ENCODE measurements at places on chromosomes 4 and X.
A peak's percentile ranks its signal among the peaks of the same experiment; 100 is the strongest.

- DNase-seq = no peak
These were observed 60.9 kb downstream of the ANAPC4 start for GRCh38 chr4:25437926-25438325.

GRCh38 chrX:109847257-109848187 lies 114.5 kb upstream of the ACSL4 start:
- DNase-seq = no peak

GRCh38 chr4:41257257-41257901 lies 651 bp downstream of the UCHL1 start:
- no peak for DNase-seq

DNA sequence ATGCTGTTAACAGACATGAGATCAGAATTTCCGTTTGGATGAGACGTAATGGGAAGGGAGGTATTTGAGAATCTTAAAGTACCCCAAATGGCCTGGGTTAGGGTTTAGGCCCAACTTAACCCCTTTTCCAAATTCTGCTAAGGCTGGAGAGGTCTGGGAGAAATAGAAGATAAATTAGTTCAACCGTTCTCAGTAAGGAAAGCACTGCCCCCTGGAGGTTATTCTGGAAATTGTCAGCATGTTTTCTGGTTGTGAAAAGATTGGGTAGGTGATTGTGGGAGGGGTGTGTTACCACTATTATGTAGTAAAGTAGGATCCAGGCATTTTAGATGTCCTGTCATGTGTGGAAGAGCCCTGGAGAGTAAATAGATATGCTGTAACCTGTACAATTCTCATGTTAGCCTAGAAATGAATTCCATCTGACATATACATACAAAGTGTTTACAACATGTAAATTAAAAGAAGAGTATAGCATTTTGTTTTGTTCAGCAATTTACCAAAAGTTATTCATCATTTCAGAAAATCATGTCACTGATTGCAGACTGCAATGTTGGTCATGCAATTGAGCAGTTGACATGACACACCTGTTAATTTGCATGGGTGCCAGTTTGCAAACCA lies 26.8 kb upstream of the GRXCR1 start:
- DNase-seq = no peak

- no peak for DNase-seq
These were observed 77.0 kb downstream of the AFAP1 start for GRCh38 chr4:7862561-7863192.

DNA sequence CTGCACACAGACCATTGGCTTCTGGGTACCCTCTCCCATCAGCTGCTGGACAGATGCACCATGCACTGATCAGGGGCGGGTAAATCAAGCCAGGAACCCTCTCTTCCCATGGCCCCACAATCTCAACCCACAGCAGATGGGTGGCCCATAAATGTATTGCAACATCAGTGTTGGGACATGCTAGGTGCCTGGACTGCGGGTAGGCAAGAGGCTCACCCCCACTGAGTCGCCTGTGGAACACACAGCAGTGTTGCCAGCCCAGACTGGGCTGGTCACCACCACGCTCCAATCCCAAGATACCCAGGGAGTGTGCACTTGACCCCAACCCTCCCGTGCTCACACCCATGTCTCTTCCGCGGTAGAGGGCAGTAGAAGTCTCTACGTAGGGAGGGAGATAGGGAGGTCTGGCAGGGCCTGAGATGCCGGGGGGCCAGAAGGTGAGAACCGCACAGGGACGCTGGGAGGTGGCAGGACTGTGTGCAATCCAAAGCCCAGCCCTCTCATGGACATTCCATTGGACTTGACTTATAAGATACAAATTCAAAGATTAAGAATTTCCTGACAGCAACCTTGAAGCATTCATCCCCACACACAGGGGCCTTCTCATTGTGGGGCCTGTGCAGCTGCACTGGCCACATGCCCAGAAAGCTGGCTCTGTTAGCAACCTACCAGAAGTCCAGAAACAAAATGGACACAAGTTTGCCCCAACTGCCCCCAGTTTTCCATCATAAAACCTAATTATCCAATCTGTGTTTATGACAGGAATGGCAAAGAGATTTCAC lies 183.7 kb downstream of the NSUN7 start:
- no peak for DNase-seq

DNA sequence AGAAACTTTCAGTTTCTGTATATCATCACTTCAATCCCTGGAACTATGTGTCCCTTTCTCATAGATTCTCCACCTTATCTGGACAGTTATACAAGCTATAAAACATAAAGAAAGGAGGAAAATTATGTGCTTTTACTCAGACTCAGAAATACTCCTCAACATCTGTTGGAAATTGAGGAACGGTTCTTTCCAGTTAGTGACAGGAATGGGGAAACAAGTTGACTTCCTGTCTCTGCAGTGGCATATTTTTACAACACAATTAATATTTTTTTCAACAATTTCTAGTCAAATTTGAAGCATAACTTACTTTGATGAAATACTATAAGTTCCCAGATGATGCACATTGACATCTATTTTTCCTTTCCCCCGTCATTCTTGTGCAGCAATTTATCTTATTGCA lies 27.9 kb downstream of the ABHD18 start:
- DNase-seq = no peak

- DNase-seq = no peak
These were observed 82.4 kb upstream of the TMEM150C start for GRCh38 chr4:82643994-82644733.

DNA sequence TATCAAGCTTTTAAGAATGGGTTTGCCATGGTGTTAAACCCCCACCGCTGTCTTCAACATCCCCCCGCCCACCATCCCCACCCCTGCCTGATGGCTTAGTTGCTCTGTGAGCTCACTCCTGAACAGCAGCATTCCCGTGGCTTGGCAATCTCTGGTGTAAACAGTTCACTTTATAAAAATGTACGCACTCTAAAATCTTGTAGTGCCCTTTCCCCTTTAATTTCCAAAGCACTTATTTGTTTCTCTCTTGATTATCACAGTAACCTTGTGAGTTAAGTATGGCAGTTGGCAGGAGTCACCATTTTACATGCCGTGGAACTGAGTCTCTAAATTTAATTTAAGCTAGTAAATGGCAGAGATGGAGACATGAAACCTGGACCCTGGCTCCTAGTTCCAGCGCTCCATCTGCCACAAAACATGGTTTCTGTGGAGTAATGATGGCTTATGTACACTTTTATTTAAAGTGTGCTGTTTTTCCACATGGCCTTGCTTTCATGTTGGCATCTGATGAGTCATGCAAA lies 123.1 kb downstream of the AFF1 start:
- no peak for DNase-seq

GRCh38 chrX:107197319-107197718 lies 8.9 kb downstream of the NUP62CL start:
- no peak for DNase-seq

GRCh38 chr4:27861381-27861787 lies 1000.7 kb downstream of the STIM2 start:
- DNase-seq = no peak

DNA sequence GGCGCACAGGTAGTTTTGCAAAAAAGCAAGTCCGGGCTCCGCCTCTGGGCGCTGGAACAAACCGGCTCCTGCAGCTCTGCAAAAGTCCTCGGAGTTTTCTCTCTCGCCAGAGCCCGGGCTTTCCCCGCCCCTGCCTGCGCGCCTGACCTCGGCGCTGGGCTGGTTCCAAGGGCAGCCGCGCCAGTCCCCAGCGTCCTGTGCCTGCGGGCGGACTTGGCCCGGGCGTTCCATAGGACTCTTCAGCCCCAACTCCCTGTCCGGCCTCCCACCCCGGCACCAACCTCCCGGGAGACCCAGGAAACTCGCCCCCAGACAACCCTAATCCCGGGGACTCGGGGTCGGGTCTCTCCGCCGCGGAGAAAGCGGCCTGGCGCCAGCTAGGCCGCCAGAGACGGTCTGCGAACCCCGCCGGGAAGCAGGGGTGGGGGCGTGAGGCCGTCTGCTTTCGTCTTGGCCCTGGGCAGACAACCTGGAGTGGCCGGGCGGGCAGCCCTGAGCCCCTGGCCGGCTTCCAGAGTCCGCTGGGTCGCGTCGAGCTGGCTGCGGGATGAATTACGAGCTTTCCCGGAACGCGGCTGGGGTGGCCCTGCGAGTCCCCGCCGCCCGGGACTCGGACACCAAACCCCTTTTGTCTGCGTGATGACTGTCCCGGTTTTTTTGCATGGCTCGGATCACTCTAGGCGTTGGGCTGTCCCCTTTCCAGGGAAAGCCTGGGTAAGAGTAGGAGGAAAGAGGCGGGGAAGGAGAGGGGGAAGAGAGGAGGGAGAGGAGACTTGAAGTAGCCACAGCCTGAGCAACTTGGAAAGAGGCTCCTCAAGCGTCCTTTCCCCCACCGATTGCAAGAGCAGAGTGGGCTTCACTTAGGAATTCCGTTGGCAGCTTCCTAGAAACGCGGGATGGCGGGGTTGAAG lies 916 bp downstream of the MXRA5 start:
- no peak for DNase-seq

DNA sequence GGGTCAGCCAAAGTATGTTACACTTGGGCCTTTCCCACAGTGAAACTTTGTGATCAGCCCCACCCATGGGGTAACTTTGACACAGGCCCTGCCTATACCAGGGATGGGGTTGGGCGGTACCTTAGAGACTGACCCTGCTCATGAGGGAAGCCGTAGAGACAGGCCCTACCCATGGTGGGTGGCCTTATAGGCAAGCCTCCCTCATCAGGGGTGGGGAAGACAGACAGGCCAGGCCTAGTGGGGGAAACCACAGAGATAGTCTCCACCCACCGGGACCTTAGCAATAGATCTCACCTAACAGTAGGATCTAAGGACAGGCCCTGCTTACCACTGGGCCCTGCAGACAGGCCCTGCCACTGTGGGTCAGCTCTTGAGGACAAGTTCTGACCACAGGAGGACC lies 6.8 kb downstream of the PLP2 start:
- no peak for DNase-seq

- DNase-seq = no peak
These were observed 24.3 kb downstream of the MAGEB17 start for GRCh38 chrX:16191605-16192004.

DNA sequence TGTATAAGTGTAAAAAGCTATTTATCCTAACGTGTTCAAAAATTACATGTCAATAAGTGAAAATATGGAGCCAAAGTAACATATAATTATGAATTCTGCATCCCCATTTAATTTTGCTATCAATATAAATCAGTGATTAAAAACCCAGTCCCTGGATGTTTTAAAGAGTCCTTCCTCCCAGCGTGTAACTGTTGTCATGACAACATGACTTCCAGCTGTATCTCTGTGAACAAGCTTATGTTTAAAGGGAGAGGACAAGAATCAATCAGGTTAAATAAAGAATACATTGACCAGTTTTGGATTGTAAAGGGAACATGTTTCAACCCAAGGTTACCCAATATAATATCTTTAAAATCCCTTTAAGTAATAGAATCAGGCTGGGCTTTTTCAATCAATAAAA lies 219.7 kb downstream of the NSUN7 start:
- DNase-seq = no peak

- DNase-seq = no peak
These were observed at the start of gene DDIT4L for GRCh38 chr4:100189820-100190642. TSS of gene DDIT4L (minus strand) at chr4:100190468. CDS start at chr4:100189983, 485 bp downstream.

GRCh38 chrX:39577206-39577984 lies 520.4 kb downstream of the BCOR start:
- DNase-seq = no peak

DNA sequence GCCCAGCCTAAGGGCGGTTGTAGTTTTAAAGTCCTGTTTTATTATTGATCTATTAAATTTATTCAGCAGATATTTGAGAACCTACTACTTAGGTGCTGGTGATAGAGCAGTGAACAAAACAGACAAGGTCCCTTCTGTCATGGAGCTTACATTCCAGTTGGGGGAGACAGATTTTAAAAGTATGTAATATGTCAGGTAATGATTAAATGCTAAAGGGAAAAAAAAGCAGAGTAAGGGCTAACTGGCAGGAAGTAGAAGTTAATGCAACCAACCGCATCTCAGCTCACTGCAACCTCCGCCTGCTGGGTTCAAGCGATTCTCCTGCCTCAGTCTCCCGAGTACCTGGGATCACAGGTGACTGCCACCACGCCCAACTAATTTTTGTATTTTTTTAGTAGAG lies 7.8 kb upstream of the MCUB start:
- DNase-seq = no peak

- peak; percentile 45 for DNase-seq
These were observed 127.7 kb downstream of the SLC7A11 start for GRCh38 chr4:138114434-138114833.

Measured in GM12878 (cell line).